Kidney epithelial cell (primary cell): ENCODE measurements at places on chromosomes 2 and 18.

DNA sequence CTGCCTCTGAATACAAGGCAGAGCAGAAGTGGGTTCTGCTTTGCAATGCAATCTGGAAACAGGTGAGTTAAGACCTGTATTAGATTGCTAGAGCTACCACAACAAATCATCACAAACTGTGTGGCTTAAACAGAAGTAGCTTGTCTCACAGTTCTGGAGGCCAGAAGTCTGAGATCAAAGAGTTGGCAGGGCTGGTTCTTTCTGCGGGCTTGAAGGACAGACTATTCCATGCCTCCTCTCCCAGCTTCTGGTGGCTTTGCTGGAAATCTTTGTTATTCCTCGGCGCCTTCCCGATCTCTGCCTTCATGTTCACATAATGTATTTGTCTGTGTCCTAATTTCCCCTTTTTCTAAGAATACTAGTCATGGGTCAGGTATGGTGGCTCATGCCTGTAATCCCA lies 58.4 kb downstream of the SAP130 start:
- DNase-seq: no peak

DNA sequence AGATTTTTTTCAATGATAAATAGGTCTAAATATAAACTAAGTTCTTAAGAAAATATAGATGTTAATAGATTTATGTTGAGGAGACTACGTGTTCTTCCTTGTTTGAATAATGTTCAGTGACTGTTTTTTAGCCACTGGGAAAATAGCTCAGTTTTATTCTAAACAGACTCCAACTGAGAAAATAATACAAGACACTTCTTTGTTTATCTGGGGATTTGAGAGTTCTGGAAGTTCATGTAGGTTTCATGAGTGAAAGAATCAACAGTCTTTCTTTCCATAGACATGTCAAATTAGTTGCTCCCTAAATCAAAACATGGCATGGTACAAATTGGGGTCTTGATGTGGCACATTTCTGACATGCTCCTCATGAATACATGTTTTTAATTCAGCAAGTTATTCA lies 177.7 kb downstream of the MREG start:
- DNase-seq: no peak

DNA sequence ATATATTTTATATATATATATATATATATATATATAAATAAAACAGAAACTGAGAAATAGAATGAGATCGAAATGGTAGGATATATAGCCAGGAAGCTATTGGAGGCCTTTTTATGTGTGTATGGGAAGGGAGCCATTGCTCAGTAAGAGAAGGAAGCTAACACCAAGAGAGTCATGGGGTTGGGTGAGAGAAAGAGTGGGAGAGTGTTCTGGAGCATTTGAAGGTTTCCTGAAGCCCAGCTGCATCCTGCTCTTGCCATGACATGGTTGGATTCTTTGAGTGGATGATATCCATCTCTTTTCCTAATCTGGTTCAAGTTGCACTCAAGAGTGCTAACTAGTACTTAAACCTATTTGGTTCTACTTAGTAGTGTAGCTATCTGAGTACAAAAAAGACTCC lies 282.3 kb downstream of the DYSF start:
- DNase-seq: no peak

- no peak for DNase-seq
Observed at GRCh38 chr2:207090389-207090788, 75.4 kb downstream of the KLF7 start.

GRCh38 chr2:101400048-101400447 lies 12.7 kb upstream of the CREG2 start:
- DNase-seq: peak; percentile 93
